Kidney (tissue), 22 donors: ENCODE measurements at places on chromosomes 1 and 21.
A peak's percentile ranks its signal among the peaks of the same experiment; 100 is the strongest.

DNA sequence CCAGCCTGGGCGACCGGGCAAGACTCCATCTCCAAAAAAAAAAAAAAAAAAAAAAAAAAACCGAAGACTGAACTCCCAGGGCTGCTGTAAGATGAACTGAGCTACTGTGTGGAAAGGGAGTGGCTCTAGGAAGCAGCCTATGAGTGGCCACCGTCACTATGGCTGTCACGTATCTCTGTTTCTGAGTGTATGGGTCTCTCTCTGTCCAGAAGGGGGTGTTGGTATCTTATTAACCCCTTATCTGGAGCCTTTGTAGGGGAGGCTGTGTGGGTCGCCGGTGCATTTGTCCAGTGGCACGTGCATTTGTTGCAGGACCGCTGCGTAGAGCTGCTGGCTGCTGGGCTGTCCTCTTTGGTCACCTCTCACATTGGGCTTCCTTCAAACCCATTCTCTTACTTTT lies 326.6 kb downstream of the CAMTA1 start:
- no peak for DNase-seq

GRCh38 chr1:167499664-167500101 lies 18.6 kb downstream of the CD247 start:
- no peak for DNase-seq

DNA sequence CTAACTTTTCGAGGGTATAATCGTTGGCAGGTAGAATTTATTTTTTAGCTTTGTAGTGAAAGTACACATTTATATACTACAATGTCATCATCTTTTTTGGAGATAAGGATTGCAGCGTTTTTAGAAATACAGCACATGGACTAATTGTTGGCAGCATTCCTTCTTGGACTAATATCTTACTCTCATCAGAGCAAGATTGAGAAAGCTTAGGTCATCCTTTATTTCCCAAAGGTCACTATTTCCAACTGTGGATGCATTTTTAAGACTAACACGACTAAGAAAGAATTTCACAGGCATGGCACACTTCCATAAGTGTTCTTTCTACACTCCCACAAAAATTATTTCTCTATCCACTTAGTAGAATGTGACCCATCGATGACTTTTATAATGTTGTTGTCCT lies 732.3 kb downstream of the NCAM2 start:
- no peak for DNase-seq

- DNase-seq: no peak
These were observed 2.7 kb upstream of the KRTAP10-8 start for GRCh38 chr21:44609193-44609592.

DNA sequence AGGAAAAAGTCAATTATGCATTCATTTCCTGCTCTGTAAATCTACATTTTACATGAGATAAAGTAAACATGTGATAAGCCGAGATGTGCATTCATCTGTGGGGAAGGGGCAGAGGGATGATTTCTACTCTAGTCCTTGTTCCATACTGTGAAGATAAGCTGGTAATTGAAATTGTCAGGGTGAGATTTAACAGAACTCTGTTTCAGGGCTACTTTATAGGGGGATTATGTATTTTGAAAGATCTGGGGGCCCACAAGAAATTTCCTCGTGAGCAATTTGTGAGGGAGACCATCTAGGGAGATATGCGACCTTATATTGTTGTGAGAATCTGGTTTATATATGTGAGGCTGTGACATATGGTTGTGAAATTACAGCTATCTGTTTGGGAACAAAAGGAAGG lies 73.1 kb upstream of the KCNK1 start:
- no peak for DNase-seq

GRCh38 chr1:191582169-191582568 lies 576.1 kb upstream of the RGS18 start:
- no peak for DNase-seq

DNA sequence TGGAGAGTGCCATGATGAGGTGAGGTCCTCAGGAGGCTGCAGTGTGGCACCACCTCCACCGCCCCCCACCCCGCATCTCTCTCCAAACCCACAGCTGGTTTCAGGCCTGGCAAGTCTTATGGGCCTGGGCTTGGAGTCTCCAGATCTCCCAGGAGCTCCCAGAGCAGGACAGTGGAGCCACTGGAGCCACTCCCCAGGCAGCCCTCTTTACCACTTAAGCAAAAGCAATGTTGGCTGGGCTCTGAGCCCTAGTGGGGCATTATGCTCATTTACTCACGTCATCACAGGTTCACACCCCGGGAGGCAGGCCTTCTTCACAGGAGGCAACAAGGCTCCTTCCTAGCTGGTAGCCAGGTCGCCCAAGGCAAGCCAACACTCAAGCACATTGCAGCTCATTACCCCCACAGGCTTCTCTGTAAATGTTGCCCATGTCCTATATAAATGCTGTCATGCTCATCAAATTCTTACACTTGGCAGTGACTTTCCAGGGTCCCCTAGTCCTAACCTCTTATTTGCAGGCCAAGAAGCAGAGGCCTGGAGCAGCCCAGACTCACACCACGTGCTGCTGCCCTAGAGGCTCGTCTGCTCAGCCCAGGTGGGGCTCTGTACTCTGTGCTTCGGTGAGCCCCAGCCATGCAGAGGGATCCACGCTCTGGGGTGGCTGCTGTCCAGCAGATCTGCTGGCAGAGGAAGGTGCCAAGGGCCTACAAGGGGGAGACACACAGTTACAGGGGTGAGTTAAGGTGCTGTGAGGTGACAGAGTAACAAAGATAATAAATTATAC lies 459.3 kb downstream of the MATN1 start:
- DNase-seq: no peak

DNA sequence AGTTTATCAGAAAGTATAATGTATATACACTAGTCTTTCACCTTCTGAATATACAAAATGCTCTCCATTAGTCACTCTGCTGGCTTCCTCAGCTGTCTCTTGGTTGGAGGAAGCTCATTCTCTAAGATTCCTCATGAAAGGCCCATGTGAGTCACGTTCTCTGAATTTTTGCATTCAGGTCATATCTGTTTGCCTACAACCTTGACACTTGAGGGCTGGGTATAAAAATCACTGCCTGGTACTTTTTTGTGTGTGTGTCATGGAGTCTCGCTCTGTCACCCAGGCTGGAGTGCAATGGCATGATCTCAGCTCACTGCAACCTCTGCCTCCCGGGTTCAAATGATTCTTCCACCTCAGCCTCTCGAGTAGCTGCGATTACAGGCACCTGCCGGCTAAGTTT lies 2.8 kb upstream of the GALNT2 start:
- no peak for DNase-seq

DNA sequence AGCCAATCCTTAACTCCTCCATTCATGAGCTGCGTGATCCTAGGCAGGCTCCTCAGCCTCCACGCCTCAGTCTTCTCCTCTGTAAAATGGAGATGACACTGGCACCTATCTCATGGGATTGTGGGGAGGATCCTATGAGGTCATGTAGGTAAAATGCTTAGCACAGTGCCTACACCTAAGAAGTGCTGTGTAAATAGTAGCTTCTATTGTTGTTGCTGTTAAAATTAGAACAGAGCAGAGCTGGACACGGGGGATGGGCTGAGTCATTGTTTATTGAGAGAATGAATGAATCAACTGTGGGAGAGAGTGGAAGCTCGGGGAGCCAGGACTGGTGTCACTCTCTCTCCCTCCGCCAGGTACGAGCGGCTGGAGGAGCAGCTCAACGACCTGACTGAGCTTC lies 43.0 kb downstream of the TMCC2 start:
- DNase-seq: no peak

DNA sequence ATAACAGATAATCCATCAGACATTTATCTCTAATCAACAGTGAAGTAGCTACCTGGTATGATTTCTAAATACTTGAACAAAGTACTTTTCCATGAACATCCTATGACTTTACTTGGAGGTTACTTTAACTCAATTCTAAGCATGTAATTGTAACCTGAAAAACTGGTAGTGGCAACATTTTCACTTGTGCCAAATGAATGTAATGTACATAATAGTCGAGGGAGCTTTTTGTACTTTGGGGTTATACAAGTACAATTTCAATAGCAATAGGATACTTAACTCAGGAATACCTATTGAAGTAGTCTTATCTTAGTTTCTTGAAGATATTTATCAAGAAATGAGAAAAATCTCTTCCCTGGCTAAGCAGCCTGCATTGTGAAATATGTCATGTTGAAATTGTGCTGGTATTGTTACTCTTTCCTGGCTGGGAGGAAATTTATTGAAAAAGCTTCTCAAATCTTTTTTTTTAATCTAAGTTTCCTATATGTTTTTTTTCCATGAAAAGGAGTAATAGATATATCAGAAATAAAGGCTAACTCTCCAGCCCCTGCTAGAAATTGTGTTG lies 33.7 kb upstream of the CACYBP start:
- DNase-seq: no peak

GRCh38 chr1:117178756-117179155 lies 32.0 kb downstream of the VTCN1 start:
- no peak for DNase-seq

DNA sequence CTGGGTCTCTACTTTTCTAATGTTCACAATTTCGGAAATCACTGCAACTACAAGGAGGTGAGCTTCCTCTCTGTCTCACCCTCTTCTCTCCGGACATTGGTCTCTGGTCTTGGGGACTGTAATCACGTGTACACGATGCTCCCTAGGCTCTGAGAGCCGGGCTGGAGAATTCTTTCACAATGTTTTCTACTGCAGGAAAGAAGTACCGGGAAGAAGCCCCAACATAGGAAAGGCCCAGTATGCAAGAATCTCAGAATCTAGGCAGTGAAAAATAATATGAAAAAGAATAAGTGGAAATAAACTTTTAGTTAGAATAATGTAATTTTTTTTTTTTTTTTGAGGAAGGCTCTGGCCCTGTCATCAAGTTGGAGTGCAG lies 13.5 kb upstream of the HJV start:
- DNase-seq: peak; percentile 58

GRCh38 chr1:167563579-167564246 lies 10.2 kb upstream of the CREG1 start:
- no peak for DNase-seq

- no peak for DNase-seq
These were observed 77.9 kb downstream of the TCP10L start for GRCh38 chr21:32507342-32507919.

DNA sequence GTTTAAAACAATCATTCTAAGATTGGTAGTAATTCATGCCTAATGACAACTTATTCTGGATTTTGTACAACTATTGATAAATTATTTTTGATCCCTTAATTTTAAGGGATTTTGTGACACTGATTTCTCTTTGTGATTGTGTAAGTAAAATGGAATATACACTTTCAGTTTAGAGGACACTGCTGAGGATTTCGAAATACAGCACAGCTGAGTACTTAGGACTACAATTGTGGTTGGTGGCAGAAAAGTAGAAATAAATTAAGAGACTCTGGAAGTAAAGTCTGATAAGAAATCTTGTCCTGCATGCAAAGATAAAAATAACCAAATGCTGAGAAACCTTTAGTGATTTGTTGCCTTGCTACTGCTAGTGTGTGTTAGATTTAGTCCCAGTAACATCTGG lies 40.0 kb downstream of the TYW3 start:
- no peak for DNase-seq

DNA sequence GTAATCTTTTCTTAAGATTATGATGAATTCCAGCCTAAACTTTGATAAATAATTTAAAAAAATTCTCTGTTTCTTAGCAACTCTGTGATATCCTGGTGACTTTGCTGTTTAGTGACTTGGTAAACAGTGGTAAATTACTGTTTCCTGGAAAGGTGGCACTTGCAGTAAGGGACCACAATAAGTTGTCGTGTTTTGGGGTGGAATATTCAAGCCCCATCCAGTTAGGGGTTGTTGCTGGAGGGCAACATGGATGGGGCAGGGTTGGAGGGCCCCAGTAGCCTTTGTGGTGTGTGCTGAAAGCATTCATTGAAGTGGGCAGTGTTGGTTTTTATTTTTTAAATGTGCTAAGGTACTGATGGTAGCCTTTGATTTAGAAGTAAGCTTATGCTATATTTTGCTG lies 30.3 kb downstream of the PRDM2 start:
- DNase-seq: no peak

GRCh38 chr1:1306661-1307260 lies 969 bp downstream of the ACAP3 start:
- no peak for DNase-seq

DNA sequence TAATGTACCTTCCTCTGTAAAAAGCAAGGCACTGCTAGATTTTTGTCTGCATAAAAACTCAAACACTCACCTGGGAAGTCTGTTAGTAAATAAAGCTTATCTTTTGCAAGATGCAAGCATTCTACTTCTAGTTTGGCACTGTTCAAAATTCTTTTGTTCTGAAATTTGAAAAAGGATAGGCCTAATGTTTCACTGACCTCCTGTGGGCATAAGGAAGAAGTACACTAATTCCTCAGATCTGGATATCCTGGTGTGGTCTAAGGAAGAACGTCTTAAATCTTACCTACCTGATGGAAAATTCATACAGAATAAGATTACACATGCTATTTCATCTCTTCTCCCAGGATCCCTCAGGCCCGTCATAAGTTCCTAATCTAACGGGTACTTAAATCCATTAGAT lies 93.5 kb upstream of the CAMK1G start:
- DNase-seq: no peak
